HepG2 (cell line): ENCODE measurements at places on chromosomes 16 and 17. TPM values are rescaled to one million over a fixed set of nuclear protein-coding genes. Genes with fewer than 3 reads are reported as not detected.

GCGR gene
- 0.13 TPM in 1 of 2 replicates, not detected in the other for total RNA-seq

DNA sequence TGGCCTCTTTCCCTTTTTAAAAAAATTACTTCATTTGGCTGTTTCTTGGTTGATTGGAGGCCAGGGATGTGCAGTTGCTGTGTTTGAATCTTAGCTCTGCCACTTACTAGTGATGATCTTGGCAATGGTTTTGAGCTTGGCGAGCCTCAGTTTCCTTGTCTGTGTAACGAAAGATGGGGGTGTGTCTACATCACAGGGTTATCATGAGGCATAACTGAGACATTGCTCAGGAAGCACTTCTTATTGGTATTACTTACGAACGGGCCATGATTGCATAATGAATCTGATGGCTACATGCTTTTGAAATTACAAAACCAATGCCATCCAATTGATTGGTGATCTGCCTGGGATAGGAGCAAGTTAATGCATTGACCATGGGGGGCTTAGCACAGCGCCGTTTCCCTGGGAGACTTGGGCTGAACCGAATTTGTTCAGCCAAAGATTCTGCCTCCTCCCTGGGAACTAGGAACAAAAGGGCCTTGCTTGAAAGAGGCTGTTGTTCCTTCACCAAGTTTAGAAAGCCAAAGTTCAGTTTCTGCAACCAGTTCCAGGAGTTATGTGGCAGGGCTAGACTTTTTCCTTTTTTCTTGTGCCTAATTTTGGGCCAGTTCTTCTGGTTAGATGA lies 21.9 kb downstream of the CMIP start:
- no peak overlapping the region for H3K4me3 ChIP-seq
- H3K27me3 ChIP-seq, result no peaks in the 10 kb centered on the region
- H3K4me1 ChIP-seq, result peaks cover 92% of the 10 kb centered on the region
- peaks cover 3% of the 10 kb centered on the region; the same call in 1 of the 2 replicates for H3K36me3 ChIP-seq
- DNase-seq, result no peak
- peak overlapping the region; percentile 11 for H3K27ac ChIP-seq

CACNG5 gene
- total RNA-seq, result not detected in 2 replicates

TNFSF13 gene
- total RNA-seq, result 1.7 and 2.5 TPM in 2 replicates

- H3K27ac ChIP-seq, result no peak overlapping the region
- H3K4me3 ChIP-seq, result no peak overlapping the region
- DNase-seq, result no peak
- H3K27me3 ChIP-seq, result no peaks in the 10 kb centered on the region
Observed at GRCh38 chr16:75062135-75062975, 54.2 kb downstream of the LDHD start.
